ENCODE measurements at places on chromosomes 2 and 18.

DNA sequence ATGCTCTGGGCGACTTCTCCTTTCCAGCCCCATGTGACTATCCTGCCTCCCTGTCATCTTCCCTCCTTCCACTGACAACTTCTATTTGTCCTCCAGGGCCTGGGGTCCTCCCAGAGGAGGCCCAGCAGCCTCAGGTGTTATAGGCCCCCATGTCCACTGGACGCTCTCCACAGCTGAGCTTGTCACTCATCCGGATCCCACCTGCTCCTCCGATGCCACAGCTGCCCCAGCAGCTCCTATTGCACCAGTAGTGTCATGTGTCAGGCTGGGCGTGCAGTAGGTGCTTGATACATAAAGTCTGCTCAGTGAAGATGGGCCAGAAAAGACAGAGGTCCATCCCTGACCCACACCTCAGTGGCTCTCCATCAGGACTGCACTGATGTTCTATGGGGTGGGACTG is 305.7 kb upstream of the MYT1L start:
- no peak for DNase-seq

DNA sequence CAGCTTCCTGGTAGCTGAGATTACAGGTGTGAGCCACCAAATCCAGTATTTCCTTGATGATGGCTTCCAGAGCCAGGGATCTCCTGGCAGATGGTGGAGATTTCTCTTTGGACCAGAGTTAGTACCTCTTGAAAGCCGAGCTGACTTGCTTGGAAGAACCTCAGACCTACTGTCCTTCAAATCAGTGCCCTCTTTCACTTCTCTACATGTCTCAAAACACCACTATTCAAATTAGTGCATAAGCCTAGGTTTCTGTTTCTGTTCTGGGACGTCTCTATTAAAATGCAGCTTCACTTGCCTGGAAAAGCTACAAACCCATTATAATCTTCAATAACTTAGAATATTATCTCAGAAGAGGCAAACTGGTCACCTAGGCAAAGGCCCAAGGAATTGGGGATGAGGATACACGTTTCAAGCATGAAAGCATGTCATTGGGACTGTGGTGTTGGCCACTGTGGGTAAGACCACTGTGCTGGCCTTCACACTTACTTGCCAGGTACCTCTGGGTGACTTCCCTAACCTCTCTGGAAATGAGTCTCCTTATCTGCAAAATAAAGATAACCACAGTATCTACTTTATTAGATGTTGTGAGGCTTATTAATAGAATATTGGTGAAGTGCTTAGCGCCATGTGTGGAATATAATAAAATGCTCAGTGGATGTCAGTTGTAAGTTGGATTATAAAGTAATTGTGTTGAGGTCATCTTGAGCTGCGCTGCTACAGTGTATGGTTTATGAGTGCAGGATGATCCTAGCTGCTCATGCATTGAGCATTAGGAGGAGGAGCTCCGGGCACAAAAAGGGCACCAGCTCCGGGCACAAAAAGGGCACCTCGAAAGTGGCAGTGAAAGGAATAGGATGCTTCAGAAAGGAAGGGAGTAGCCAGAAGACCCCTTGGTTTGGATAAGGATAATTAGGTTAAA is 84.5 kb downstream of the DOCK10 start:
- DNase-seq: no peak

DNA sequence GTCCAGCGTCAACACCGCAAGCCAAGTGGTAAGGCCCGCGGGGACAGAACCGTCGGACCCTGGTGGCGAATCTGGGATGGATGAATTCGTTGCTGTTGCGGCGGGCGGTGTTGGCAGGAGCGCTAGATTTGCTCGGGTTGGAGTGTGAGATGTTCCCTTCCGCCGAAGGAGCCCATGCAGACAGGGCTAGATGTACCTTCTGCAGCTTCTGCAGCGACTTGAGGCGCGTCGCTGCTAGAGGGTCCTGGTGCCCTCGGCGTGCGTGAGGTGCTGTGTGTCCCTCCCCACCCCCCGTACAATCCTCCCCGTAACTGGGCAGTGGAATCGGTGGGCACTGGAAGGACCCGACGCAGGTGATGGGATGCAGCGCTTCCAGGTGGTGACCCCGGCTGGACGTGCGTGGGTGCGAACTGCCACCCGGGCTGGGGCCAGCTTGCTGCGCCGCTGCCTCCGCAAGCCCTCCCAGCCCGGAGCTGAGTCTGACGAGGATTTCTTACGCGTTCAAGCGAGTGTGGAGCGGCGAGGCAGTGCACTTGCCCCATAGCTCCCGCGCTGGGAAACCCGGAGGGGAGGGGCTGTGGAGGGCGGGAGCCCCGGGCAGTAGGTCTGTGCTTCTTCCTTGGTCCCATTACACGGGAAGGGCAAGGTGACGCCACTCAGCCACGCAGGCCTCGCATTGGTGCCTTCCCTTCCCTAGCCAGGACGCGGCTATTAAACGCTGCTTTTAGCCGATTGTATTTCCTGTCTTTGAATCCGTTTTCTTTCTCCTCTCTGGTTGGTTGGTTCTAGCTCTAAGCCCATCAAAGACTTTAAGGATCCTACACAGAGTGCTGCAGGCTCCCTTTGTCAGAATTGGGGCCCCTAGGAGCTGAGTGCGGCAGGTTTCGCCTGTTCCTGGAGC is 34.2 kb downstream of the CHRNA1 start:
- no peak for DNase-seq

DNA sequence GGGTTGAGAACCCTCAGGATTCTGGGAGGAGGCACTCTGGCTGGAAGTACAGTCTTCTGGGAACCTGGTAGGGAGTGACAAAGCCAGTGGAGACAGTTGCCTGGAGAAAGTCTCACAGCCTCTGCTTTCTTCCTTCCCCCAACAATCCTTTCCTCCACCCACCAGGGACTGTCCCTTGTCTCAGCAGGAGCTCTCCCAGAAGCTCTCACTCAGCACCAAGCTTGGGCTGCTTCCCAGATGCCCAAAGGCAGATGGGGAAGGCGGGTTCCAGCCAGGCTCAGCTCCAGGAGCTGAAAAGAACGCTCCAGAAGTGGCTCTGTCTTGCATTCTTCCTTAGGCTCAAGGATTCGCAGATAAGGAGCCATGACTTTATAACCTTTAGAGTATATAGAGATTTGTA is 7.6 kb upstream of the NAGK start:
- DNase-seq: no peak

DNA sequence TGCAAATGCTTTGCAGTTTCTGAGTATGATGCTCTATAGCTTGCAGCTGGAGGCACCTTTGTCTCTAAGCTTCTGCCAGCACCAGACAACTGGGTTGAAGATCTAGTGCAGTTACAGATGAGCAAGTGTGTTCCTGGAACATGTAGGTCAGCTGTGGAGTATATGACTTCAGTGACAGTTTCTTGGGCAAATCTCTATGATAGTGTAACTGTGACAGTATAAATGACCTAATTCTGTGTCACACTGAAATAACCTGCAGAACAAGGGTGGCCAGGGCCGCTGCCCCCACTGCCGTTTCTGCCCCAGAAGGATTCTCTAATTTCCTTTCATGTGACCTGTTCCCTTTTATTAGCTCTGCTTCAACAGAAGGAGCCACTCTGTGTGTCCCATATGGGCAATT is 145.3 kb upstream of the DAPL1 start:
- DNase-seq: no peak

- no peak for DNase-seq
These were observed 57.3 kb downstream of the SH3BP4 start for GRCh38 chr2:235009081-235009480.

- DNase-seq: peak; percentile 23
These were observed 2.9 kb downstream of the RNF149 start for GRCh38 chr2:101305492-101306078.

- DNase-seq: no peak
These were observed 24.7 kb downstream of the PCBP1 start for GRCh38 chr2:70111752-70112591.

- DNase-seq: no peak
These were observed at the start of gene CCDC178 for GRCh38 chr18:33440060-33441043. Gene CCDC178, minus strand, starts transcription at chr18:33440721. Its CDS starts 28,633 bp downstream, at chr18:33412088.

DNA sequence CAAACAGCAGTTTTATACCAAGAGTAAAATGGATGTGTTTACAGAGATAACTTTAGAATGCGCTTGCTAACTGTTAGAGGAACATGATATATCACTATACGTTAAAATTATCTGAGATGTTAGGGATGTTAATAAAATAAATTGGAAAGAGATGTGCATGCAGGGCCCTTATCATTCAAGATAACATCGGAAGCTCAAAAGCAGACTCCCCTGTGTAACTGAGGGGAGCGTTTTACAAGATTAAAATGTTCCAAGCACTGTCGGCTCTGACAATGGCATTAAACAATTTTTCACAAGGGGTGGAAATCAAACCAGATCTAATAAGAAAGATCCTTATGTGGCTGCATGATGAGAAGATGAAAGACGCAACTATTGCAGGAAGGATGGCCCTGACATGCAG is 53.3 kb upstream of the DCC start:
- DNase-seq: no peak

DNA sequence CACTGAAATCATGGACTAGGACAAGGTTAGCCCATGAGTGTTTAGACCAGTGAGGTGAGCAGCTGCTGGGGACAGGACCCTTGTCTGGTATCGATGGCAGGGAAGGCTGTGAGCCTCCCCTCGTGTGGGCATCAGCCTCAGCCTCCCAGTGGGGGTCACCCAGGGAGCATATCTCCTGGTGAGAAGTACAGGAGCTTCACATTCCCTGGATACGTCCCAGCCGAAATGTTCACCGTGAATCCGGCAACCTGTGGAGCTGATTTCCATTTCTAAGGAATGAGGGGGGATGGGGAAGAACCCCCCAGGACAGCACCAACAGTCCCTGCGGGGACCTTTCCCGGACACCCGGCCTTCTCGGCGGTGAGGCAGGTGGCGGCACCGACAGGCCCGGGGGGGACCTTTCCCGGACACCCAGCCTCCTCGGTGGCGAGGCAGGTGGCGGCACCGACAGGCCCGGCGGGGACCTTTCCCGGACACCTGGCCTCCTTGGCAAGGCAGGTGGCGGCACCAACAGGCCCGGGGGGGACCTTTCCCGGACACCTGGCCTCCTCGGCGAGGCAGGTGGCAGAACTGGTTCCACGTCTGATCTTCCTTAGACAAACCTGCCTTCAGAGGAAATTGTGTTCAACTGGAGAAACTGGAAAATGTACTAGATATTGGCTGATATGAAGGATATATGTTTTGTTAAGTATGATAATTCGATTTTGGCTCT is 21.2 kb downstream of the RTP5 start:
- no peak for DNase-seq

DNA sequence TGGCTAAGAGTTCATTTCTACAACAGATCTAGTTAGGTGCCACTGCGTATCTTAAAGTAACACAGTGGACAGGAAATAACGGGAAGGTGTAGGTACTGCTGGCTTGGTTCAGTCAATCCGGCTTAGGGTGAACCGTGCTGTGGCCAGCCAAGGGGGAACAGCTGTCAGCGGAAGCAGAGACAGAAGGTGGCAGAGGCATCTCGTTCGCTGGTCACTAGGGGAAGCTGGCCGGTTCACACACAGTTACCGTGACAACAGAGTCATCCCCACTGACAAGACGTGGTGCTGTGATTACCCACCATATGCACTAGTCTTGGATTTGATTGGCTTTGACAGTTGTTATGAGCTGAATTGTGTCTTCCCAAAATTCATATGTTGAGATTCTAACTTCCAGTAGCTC is 58.8 kb upstream of the HDAC4 start:
- DNase-seq: no peak

DNA sequence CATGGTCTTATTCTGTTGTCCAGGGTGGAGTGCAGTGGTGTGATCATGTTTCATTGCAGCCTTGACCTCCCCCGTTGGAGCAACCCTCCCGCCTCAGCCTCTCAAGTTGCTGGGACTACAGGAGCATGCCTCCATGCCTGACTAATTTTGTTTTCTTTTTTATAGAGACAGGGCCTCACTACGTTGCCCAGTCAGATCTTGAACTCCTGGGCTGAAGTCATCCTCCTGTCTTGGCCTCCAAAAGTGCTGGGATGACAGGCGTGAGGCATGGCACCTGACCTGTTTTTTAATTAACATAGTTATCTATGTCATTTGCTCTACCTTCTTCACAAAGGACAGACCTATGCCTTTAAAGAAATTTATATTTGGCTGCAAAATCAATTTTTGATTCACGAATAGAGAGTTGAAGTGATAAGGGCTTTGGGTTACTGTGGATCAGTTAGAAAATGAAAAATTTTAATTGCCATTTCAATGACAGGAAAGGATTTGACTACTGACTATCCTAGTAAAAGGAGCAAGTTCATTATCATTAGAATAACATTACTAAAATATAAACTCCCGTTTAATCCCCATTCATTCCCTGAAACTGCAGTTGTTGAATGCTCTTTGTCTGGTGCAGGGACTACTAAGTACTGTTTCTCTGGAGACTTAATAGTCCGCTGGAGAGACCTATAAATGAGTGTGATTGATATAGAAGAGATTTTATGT is 3.7 kb downstream of the RNF138 start:
- peak; percentile 97 for DNase-seq

DNA sequence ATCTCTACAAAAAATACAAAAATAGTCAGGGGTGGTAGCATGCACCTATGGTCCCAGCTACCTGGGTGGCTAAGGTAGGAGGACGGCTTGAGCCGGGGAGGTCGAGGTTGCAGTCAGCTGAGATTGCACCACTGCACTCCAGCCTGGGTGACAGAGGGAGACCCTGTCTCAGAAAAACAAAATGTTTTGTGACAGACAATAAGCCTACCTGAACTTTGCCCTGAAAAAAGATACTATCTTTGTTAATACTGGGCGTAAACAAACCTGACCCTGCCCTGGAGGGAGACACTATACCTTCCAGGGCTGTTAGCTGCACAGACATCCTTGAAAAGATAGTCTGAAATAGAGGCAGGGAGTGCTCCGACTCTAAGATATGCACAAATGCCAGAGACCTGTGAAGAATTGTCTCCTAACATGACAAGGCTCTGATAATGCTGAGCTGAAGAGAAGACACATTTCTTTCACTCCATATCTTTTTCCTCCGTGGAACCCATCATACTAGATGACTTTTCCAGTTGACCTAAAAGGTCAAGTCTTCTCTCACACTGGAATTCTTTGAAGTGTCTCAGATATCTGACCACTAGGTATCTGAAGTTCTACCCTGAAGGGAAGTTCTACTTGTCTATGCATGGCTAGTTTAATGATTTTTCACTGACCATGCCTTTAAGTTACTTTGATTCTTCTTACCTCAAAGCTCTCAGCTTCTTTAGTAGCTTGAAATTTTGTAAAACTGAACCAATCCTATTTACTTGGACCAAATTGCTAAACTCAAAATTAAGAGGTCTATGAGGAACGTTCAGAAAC is 20.9 kb upstream of the HK2 start:
- no peak for DNase-seq

- no peak for DNase-seq
These were observed 35.8 kb upstream of the THOC1 start for GRCh38 chr18:303607-304006.

DNA sequence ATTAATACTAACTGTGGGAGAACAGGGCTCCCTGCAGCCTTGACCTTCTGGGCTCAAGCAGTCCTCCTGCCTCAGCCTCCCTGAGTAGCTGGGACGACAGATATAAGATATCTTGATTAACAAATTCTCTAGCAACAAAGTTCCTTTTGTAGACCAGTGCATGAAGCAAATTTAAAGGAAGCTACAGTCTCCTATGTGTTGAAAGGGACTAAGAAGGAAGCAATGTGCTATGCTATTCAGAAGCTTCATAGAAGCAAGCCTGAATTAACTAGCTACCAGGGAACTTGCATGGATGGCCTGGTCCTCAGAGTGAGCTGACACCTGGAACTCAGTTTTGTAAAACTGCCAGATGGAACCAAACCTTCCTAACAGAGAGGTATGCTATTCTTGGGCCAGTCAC is 33.2 kb downstream of the RAPH1 start:
- DNase-seq: no peak

Data from HAP-1 (cell line).